Camera-type eye (tissue), 1 donor: ENCODE measurements at places on chromosomes 16 and 17. TPM values are rescaled to one million over a fixed set of nuclear protein-coding genes. Genes with fewer than 3 reads are reported as not detected.

Gene SSTR5
- total RNA-seq = 2.4 TPM

Gene RAB11FIP4
- 31.0 TPM for total RNA-seq

Gene NHERF1
- total RNA-seq = 21.2 TPM

Gene SNAI3
- total RNA-seq = 1.4 TPM

Gene SLC6A4
- total RNA-seq = 2.4 TPM

Gene SMPD3
- 34.7 TPM for total RNA-seq

Gene PKMYT1
- total RNA-seq = 8.2 TPM

Gene PRSS33
- total RNA-seq = 2.9 TPM

Gene SPN
- total RNA-seq = 1.3 TPM

Gene TBC1D24
- 46.5 TPM for total RNA-seq

Gene KRT25
- 0.22 TPM for total RNA-seq

Gene OSGIN1
- 1.7 TPM for total RNA-seq

Gene KDM6B
- 24.5 TPM for total RNA-seq

Gene WNT3
- total RNA-seq = 2.9 TPM

Gene ALOX12B
- 0.99 TPM for total RNA-seq

Gene MT1M
- not detected for total RNA-seq
